ENCODE measurements at places on chromosomes 11 and 22.

GRCh38 chr11:78577495-78577894 lies 2.8 kb upstream of the NARS2 start:
- DNase-seq = no peak

GRCh38 chr22:34639911-34640310 lies 426.0 kb upstream of the ISX start:
- DNase-seq = peak; percentile 39

- DNase-seq = no peak
Observed at GRCh38 chr11:15575409-15575808, 460.7 kb downstream of the INSC start.

- no peak for DNase-seq
Observed at GRCh38 chr11:8020244-8020597, 33.1 kb downstream of the EIF3F start.

- no peak for DNase-seq
Observed at GRCh38 chr22:27197052-27197451, 539.7 kb downstream of the MIAT start.

- DNase-seq = no peak
Observed at GRCh38 chr22:32880893-32881596, 79.5 kb downstream of the TIMP3 start.

Measured in PC-9 (cell line).